Pulmonary artery endothelial cell (primary cell): ENCODE measurements at places on chromosomes 5 and 9. TPM values are rescaled to one million over a fixed set of nuclear protein-coding genes. Genes with fewer than 3 reads are reported as not detected.

The LHX3 gene
- not detected in 2 replicates for total RNA-seq

The AGXT2 gene
- total RNA-seq, result not detected in 2 replicates

The ARID3C gene
- 0.07 and 0.13 TPM in 2 replicates for total RNA-seq

The PRRT1B gene
- not detected in 2 replicates for total RNA-seq

The NTNG2 gene
- total RNA-seq, result 0.20 and 0.92 TPM in 2 replicates

The FGF10 gene
- not detected in 2 replicates for total RNA-seq

GRCh38 chr9:136023410-136024225, 62.4 kb upstream of the UBAC1 start:
- DNase-seq, result peak; percentile 60

DNA sequence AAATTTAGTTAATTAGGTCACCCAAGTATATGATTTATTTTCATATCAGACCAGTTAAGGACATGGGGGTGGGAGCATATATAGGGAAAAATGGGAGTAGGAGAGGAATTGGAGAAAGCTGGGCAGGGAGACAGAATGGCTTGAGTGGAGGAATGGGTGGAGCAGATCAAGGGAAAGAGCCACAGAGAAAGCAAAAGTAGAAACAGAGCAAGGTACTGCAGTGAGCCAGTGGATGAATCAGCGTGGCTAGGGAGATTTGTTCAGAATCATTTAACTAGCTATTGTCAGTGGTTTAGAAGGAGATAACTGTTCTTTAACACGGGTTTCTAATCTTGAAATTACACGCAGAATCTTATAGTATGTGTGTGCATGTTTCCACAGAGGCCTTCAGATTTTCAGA, 37.4 kb downstream of the SNX24 start:
- no peak for DNase-seq

- no peak for DNase-seq
Observed at GRCh38 chr9:87567001-87567400, 69.3 kb downstream of the DAPK1 start.

DNA sequence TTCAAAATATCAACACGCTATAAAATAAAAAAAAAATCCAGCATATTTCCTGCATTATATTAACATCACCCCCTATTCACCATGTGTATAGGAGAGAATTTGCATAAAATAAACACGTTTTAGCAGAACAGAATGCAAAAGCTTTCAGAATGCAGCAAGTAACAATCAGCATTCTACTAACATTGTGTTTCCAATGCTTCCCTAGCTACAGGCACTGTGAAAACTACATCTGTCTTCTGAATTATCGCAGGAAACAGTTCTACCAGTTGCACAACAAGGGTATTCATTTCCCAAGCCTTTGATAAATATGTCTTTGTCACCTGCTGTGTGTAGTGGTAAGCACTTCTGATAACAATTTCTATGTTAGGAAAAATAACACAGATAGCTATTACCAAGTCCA, 1015.8 kb downstream of the CDH18 start:
- no peak for DNase-seq

DNA sequence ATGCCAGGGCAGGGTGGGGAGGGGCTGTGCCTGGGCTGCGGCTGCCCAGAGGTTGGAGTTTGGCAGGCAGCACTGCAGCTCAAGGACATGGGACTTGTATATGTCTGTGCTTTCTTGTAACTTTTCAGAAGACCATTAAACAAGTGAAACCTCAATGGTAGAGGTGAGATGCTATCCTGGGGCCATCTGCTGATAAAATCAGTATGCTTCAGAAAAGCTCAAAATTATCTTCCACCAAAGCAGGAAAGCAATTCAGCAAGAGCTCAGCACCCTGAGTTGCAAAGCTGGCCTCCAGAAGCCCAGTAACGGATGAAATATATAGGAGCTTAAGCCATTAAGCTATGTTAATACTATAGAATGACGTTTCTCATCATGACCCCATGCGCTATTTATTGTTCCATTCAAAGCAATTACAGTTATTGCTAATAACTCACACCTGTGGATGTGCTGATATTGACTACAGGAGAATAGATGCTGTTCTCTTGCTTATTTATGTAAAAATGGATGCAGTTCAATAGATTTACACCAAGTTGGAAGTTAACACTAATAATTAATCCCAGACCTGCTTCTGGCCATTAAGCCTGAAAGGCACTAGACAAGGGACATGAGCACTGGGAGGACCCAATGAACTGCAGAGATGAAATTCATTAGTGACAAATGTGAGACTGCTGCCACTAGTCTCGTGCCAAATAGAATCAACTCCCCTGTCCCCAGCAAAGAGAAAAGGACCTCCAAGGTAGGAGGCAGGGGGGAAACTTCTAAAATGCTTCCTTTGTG, 316.3 kb upstream of the PANK3 start:
- DNase-seq, result no peak

GRCh38 chr5:171755354-171755821, 30.2 kb upstream of the SMIM23 start:
- no peak for DNase-seq

DNA sequence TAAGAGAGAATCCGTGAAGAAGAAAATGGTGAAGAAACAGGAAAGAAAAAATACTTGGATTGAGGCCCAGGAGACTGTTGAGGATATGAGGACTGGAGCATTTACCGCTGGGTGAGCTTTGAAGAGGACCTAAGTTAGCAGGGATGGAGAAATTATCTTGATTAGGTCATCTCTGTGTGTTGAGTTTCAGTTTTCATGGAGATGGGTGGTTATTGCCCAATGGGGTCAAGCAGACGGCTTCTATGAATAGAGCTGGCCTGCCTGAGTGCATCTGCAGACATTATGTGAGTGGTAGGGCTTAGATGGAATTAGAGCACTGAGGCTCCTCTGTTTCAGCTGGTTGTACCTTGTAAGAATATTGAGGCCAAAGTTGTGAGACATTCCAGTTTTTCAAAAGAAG, 245.4 kb upstream of the FBXL7 start:
- DNase-seq, result no peak

DNA sequence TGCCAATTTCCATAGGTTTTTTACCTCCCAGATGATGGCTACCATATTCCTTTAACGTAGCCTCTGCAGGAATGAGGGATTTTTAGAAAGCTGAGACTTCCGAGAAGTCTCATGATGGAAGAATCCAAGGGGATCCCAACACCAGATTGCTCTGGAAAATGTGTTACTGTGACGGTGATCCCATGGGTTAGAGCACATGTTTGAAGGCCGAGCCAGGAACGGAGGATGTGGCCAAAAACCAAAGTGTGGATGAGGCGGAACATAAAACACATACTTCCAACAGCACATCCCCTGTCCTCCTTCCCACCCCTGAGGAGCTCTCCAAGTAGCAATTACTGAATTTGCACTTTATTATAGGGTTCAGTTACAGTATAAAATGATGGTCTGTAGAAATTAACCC, 82.6 kb downstream of the GPR21 start:
- no peak for DNase-seq

DNA sequence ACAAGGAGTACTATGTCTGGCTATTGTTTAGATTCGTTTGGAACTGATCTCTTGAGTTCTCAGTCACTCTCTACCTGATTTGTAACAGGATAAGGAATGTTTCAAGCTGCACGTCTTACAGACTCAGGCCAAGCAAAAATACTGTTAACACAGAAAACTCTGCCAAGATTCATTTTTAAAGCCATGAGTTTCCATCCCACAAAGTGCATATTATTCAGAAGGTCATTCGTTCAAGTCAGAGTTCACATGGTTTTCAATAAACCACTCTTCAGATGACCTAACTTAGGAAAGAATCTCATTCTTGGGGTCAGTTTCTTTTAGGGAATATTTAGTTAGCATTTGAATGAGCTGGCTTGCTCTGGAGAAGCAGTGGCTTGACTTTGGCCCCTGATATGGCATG, 49.3 kb downstream of the F2R start:
- DNase-seq, result no peak

GRCh38 chr9:95459178-95459577, 57.6 kb downstream of the PTCH1 start:
- no peak for DNase-seq

DNA sequence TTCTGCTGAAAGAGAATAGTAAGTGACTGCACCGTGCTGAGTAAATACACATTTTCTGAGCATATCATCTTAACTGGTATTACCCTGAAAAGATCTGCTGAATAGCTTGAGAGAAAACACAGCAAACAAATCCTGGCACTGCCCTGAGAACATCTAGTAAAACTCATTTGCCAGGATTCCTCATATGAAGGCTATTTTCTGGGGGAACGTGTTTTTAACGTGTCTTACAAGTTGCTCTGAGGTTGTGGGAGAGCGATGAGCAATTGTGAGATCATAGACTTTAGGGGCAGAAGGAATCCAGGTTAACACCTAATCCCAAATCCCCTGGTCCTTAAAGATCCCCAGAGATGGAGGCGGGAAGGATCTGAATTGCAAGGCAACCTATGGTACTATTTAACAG, 331.9 kb upstream of the RFX3 start:
- no peak for DNase-seq
